ENCODE measurements at places on chromosomes 7 and 10.

GRCh38 chr10:91977491-91977890 lies 53.9 kb downstream of the BTAF1 start:
- no peak for DNase-seq

DNA sequence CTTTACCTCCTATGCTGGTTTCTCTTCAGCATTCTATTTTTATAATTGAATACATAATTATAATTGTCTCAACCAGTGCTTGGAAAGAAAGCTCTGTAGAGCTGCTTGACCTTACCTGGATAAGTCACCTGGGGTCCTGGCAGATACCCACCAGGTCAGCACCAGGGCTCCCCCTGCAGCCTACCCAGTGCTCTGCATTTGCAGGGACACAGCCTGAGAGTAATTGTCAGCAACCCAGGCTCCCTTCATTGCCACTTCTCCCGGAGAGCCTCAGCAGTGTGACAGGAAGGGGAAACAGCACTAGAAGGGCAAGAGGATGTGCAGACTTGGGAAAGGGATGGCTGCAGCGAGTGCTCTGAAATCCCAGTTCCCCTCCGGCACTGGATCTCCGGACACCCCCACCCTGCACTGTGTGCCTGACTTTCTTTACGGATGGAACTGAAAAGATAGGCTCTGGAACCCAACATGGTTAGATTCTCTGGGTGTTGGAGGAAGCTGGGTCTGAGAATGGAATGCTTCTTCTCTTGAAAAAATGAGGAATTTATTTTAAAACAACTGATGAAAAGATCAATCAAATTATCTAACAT lies 11.4 kb upstream of the PAX4 start:
- DNase-seq, result no peak

DNA sequence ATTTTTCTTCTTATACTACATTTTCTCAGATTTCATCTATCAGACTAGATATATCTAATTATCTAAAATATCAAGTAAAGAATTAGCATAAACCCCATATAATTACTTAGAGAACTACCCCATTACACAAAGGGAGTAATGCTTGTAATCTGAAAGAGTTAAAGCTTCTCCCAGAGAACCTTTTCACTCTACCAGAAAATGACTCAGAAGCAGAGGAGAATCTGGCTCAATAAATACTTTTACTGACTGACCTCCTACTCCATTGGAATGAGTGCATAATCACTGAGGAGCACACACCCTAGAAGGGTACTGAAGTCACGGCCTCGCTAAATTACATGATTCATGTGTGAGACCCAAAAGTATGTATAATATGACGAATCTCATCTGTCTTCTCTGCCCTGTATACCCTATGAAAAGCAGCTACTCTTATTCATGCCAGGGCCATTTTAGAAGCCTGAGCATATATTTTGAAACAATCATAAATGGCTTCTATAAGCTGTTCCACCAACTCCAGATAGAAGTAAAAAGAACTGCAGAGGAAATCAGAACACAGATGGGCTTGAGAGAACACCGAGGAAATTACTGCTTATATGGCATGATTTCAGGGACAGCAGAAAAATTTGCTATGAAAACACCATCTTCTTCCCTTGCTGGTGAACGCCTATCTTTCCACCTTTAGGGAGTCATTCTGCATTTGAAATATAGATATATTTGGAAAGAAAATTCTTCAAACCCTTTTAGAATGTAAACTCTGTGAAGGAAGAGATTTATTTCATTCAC lies 32.7 kb downstream of the DNMBP start:
- peak; percentile 79 for DNase-seq

GRCh38 chr7:158904599-158904998 lies 48.2 kb downstream of the DYNC2I1 start:
- no peak for DNase-seq

GRCh38 chr10:119029613-119030420 lies at the start of gene NANOS1:
Gene NANOS1, plus strand, starts transcription at chr10:119029714. Its CDS starts 88 bp downstream, at chr10:119029802.
- peak; percentile 31 for DNase-seq

- DNase-seq, result no peak
Measured at GRCh38 chr7:156456032-156456431, 184.5 kb upstream of the RNF32 start.
